ENCODE measurements at places on chromosomes 7 and 10.
A peak's percentile ranks its signal among the peaks of the same experiment; 100 is the strongest.

DNA sequence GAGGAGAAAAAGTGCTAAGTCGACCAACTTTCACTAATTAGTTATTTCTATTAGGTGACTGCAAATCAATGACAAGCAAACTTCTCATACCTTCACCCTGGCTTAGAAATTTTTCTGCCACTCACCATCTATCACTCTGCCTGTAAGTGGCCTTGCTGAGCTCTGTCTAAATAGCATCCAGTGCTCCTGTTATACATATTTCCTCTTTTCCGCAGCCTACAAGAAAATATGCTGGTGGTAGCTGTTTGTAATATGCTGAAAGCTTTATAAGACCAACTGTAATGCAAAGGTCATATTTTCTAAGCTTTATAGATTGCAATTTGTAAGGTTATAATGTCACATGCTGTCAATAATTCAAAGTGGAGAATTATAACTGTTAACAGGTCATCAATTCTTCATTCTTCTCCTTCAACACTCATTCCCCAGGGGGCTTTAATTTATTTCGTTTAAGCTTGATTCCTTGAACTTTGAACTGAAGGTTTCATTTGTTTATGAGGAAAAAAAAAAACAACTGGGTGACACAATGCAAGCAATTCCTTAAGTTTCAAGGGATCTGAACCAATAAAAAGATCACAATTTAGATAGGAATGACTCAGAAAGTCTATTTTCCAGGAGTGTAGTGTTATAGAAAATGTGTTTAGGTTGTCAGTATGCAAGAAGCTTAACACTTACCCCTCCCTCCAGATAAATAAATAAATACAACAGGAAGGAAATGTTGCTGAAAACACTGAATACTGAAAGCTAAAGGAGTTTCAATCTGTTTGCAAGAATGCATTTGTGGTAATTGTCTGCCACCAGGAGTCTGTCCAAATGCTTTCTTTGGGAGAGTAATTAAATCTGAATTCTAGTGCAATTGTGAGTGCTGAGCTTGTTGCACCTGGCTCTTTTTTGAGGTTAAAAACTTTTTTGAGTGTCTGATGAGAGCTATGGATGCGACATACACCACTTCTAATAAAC, 183.7 kb downstream of the SORCS1 start:
- DNase-seq = no peak

- no peak for DNase-seq
Observed at GRCh38 chr7:92623544-92623943, 33.4 kb upstream of the FAM133B start.

DNA sequence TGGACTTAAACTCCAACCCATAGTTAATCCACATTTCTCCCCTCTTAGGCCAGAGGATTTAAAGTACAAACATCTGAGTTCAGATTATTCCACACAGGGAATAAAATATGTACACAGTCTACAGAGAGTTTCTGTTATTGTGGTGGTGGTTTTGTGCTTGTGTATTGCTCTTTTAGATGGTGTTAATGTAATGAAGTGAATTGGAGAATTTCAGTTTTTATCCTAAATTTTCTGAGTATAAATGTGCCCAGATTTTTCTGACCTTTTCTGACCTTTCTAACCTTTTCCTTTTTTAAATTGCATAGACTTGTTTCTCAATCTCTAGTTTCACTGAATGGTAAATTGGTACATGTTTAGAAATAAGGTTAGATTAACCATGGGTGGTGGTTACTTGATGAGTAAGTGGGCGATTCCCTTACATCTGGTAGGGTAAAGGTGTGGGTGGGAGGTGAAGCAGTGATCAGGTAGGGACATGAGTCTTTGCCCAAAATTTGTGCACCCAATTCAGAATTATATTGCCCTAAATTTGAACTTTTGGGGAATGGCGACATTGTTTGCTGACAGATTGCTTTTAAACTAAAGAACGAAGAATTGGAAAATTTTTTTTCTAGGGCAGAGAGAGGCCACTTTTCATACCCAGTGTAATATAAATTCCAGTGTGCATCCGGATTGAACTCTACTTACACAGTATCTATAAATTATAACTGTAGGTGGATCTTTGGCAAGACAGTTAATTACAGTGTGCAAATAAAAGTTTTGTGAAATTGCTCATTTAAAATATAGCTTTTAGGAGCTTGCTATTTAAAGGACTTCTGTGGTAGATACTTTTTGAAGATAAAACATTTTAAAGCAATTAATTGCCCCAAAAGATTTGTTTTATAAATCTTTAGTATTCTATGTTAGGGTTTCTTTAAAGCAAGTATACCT, 62.2 kb downstream of the ST7 start:
- no peak for DNase-seq

DNA sequence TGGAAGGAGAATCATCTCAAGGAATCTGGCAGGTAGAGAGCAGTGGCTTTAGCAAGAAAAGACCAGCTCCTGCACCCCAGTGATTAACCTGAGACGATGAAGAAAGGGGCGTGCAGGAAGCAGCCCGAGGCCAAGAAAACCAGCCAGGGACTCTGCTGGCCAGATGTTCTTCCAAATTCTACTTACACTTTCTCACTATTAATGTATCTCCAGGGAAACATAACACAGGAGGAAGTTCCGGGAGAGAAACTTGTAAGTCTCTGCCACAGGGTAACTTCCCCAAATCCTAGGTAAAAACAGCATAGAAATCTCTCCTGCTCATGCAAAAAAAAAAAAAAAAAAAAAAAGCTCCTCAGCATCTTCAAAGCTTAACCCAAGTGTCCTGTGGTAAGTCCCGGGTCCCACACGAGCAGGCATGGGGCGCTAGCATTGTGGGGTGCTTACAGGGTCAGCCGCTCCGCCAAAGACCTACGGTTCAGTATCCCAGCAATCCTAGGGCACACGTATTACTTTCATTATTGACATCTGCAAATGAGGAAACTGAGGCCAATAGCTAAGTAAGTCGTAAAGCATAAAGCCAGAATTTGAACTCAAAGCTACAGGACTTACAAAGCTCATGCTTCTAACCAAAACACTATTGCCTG, 97.2 kb upstream of the GNA12 start:
- no peak for DNase-seq

DNA sequence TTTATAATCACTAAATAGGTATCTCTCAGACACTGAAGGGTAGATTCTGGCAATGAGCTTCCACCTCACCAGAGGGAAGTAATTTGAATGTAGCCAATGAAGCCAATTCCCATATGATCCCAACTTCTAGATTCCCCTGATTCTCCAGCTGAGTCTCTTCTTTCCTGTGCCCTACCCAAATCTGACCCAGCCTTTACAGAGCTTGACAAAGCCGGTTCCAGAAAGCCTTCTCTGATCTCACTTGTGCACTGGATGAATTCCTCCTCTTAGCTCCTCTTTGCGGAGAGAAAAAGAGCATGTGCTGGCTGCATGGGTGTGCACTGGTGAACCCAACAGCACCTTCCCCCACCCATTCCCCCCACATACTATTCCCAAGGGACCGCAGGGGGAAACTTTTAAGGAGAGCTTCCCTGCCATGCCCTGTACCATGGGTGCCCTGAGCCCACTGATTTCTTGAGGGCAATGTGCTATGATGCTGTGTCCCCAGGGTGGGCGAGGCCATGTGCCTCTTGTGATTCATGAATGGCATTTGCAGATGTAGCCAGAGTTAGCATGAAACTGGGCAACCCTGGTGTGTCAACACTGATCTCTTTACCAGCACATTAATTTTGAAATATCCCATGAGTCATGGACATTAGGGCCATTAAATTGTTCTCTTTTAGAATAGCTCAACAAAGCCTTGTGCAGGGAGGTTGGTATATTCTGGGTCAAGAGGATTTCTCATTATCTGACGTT, 50.4 kb upstream of the PLEKHA1 start:
- no peak for DNase-seq

DNA sequence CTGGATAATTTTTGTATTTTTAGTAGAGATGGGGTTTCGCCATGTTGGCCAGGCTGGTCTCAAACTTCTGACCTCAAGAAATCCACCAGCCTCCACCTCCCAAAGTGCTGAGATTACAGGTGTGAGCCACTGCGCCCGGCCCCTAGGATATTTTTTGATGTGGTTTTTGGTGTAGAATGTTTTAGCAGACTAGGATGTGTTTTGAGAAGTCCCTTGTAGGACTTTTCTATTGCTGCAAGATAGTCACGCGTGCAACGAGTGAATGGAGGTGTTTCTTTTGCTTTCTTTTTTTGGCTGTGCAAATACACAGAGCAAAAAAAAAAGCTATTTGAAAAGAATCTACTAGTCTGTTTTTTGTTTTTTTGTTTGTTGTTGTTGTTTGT, 29.8 kb upstream of the KLF6 start:
- DNase-seq = no peak

DNA sequence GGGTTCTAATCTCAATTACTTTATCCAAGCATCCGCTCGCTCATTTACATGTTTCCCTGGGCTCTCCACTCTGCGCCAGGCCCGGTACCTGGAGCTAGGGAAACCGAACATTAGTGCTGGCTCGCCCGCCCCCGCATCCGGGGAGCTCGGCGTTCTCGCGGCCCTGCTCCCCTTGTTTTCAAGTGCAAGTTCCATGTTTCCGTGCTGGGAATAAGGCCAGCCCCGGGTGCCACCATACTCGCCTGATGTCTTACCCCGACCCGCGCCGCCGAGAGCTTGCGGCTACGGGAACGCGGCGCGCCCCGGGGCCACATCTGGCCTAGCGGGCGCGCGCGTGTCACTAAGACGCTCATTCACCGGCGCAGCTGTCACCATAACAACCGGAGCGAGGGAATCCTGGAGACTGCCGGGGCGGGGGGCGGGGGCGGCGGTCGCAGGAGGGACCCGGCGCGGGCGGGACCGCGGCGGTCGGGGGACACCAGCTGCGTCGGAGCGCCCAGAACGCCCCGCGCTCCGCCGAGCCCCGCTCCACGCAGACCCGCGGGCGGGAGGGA, at the start of gene NEURL1:
Gene NEURL1 (plus strand): TSS at position 344 of the 554 bp plus-strand sequence. CDS start 683 bp downstream, outside the sequence.
- peak; percentile 66 for DNase-seq

DNA sequence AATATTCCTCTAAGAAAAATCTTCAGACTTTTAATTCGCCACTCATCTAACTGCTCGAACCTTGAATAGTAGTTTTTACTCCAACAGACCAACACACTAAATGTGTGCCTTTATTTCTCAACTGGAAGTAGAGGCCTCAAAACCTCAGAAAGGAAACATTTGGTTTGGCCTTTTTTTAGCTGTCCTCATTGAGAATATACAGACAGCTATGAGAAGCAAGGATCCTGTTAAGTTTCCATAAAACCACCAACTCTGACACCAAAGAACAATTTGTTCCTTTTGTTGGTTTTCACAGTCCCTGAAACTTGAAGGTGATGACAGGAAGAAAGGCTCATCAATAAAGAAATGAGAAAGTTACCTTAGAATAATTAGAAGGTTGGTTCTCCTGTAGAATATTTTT, 199.2 kb upstream of the MEOX2 start:
- DNase-seq = no peak
